ENCODE measurements at places on chromosomes 1 and 21.

DNA sequence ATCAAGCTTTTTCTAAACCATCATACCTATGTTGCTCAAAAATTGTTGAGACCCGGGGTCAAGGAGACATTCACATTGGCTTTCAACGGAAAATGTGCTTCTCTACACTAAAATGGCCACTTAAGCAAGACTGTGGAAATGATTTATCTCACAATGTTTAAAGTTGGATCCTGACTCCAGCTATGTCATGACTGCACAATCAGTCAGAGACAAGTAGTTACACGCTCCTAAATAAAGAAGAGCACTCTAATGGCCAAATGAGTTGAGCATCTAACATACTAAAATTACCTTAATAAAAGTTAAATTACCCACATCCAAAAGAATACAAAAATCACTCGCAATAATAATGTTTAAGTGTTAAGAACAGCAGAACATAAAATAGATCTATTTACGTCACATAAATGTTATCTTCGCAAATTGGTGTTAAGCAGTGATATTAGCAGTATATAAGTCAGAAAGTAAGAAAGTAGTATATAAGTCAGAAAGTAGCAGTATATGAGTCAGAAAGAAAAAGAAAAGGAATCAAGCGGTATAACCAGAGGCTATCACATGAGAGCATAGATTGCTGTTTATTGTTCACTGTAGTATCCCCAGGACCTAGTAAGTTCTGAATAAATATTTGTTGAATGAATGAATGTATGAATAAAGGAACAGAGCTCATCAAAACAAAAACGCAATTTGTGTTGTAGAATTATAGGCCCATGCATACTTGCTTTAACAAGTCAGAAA is 28.4 kb downstream of the ZNF281 start:
- DNase-seq: no peak

GRCh38 chr1:229108598-229109201 is 162.2 kb upstream of the RAB4A start:
- no peak for DNase-seq

DNA sequence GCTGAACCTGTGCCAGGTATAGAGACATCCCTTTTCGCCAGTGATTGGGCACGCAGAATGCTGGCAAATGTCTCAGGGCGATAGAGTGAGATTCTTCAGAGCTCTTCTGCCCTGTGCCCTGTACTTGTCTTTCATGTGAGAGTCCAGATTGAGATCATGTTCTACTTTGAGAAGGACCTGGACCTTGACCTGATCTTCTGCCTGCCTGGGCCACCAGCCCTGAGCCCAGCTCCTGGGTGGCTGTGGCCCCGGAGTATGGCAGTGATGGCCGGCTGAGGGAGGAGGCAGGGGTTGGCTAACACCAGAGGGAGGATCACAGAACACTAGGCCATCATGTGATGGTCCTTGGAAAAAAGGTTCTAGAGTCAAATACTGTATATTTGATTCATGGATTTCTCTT is 13.8 kb downstream of the STRIP1 start:
- no peak for DNase-seq

GRCh38 chr21:29187944-29188343 is 57.5 kb downstream of the MAP3K7CL start:
- DNase-seq: no peak

GRCh38 chr1:156417401-156418020 is 48.5 kb downstream of the RHBG start:
- no peak for DNase-seq
